ENCODE measurements at places on chromosomes 2 and 18.

DNA sequence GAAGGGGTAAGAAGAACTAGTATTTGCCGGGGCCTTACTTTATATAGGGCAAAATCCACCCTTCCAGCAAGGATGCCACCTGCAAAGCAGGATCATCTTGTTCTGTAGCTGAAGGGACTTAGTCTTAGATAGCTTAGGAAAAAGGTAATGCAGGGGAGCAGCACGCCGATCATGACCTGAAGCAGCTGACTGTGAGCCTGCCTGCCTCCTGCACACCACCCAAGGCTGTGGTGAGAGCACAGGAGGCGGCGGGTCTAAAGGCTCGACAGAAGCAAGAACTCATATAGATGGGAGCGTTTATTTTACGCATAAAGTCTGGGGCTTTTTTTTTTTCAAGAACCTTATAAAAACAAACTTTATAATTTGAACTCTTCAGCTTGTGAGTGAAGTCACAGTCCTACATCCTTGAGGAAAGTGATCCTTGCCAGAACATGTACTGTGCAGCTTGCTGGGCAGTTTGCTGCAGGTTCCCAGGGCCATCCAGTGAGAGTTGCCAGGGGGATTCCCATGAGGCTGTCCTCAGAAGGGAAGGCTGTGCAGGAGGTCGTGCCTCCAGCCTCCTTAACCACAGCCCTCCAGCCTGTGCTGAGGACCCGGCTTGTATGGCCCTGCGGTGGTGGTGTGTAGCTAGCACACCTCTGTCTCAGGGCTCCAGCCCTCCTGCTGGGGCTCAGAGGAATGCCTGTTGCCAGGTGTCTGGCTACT, 92.1 kb downstream of the RNF144A start:
- DNase-seq, result no peak

DNA sequence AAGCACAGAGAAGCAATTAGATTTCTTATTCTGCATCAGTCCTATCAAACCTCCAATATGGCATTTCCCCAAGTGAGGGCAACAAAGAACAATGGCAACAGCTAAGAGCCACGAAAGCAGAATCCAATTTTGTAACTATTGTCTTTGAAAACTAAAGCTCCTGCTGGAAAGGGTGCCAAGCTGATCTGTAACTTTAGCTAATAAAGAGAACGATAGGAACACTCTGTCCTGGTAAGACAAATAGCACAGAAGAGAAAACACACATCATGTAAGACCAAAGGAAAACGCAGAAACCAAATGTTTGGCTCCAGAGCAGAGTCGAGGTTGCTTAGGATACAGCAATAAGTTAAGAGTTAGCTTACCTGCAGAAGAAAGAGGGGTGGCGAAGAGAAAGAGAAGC, 160.5 kb downstream of the STK39 start:
- no peak for DNase-seq

- peak; percentile 88 for DNase-seq
These were observed at the start of gene SMAD2 for GRCh38 chr18:47930199-47930930. Gene SMAD2 (minus strand): TSS chr18:47930659. CDS start chr18:47896756, 33,903 bp downstream.

DNA sequence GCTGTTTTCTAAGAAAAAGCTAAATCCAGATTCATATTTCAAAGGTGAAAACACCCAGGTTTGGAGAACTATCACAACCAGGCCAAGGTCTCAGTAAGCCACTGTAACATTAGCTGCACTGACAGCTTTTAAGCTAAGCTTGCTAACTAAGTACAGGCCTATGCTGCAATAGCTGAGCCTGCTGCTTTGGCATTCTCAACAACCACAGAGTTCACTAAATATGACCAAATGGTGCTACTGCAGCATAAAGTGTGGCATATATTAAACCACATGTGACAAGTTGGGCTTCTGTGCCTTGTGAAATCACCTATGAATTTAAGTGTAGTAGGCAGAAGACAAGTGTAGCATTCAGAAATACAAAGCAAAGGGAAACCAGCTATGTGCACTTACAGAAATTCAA, 206.7 kb downstream of the TCF4 start:
- DNase-seq, result peak; percentile 29

- DNase-seq, result no peak
These were observed 96.2 kb upstream of the ARHGAP28 start for GRCh38 chr18:6633310-6633709.

GRCh38 chr2:223532712-223533111, 69.4 kb downstream of the SCG2 start:
- DNase-seq, result peak; percentile 1

GRCh38 chr2:71459084-71459431, 5.7 kb downstream of the DYSF start:
- DNase-seq, result no peak

DNA sequence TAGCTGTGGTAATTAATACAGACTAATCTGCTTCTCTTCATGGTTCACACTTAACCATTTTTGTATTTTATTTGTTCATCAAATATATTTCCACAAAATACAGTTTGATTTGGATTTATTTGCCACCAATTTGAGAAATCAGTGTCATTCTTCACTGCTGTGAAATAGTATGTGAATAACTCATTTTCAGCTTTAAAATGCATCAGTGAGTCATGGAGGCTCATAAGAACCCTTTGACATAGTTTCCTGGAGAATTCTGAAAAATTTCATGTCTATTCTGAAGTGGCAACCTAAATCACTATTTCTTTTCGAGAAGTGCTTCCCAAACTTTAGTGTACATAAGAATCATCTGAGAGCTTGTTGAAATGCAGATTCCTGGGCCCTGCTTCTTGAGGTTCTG, 1026.7 kb upstream of the ACVR2A start:
- no peak for DNase-seq

DNA sequence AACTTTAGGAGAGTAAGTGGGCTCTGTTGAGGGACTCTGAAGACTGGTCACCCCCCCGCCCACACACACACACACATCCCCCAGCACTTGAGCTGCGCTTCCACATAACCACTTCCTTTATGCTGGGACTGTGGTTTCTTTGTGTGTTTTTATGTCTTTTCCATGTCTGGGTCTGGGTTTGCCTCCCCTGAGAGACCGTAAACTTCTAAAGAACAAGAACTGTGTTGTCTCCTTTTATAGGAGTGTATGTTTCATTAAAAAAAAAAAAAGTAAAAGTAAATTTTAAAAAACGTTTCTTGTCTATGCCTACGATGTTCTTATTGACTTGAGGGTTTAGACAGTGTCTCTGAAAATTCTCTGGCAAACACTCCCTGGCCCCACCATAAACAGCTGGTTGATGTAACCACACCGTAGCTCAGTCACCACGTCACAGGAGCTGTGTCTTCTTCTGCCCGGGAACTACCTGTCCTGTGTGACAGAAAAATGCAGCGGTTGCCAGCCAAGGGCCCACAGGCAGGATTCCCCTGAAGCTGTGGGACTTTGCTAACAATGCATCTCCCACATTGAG, 68.0 kb downstream of the KLHL29 start:
- peak; percentile 75 for DNase-seq

DNA sequence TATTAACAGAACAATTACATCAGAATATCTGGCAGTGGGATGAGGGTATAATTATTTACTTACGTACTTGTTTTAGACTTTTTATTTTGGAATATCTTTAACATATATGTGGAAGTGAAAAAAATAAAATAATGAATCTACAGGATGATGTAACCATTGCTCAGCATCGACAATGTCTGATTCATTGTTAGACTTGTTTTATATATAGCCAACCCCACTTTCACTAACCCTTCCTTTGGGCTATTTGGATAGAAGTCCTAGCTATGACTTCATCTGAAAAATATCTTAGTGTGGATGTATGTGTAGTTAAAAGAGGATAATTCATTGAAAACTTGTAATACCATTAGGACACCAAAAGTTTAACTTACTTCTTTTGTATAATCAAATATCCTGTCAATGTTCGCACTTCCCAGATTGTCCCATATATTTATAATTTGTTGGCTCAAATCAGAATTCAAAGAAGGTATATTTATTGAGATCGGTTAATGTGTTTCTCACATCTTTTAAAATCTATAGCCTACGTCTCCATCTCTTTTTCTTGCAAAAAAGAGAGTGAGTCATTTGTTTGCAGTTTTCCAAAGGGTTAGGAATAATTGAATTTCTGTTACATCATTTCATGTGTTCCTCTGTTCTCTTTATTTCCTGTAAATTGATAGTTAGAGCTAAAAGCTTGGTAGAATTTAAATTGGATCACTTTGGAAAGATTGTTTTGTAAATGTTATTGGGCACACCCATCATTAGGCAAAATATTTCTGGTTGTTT, 506.1 kb upstream of the FAM98A start:
- DNase-seq, result no peak

DNA sequence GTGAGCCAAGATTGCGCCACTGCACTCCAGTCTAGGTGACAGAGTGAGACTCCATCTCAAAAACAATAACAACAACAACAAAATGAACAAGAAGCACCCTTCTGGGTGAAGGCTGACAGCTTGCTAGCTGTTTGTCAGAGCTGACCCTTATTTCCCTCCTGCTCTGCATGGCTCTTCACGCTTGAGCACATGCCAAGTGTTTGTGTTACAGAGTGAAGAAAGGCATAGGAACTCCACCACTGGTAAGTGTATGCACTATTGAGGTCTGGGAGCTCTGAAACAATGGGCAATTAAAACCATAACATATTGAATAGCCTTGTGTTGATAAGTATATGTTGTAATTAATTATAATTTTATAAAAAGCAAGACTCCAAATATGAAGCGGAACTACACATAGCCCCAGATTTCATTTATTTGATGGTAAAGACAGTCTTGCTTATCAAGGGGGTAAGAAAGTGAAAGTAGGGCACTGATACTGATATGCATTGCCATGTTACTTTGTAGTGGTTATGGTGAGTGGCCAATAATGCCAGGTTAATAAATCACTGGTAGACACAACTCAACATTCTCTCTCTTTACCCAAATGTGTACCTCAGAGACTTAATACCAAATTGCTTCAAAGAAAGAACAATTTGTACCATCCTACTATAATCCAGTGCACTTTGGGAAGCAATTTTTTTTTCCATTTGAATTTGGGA, 163.4 kb downstream of the VWC2L start:
- no peak for DNase-seq

- DNase-seq, result no peak
These were observed 38.1 kb downstream of the SMAD4 start for GRCh38 chr18:51068105-51068504.

- no peak for DNase-seq
These were observed 3.4 kb downstream of the MBD1 start for GRCh38 chr18:50277942-50278341.

DNA sequence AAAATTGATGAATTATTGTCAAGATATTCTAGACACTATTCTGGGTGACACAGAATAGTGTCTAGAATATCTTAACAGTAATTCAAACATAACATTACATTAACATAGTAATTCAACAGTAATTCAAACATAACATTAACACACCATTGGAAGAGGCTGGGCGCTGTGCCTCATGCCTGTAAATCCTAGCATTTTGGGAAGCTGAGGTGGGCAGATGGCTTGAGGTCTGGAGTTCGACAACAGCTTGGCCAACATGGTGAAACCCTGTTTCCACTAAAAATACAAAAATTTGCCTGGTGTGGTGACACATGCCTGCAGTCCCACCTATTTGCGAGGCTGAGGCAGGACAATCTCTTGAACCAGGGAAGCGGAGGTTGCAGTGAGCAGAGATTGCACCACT, 195.8 kb downstream of the ZRANB3 start:
- DNase-seq, result no peak

- peak; percentile 40 for DNase-seq
These were observed 528 bp upstream of the PCGF1 start for GRCh38 chr2:74507926-74508520.

GRCh38 chr2:195559431-195559914, 97.6 kb upstream of the SLC39A10 start:
- DNase-seq, result peak; percentile 90

GRCh38 chr18:43774497-43774896, 497.2 kb upstream of the SYT4 start:
- no peak for DNase-seq

- no peak for DNase-seq
These were observed 71.9 kb upstream of the NRP2 start for GRCh38 chr2:205610437-205610836.

GRCh38 chr2:26455037-26455669, 22.8 kb downstream of the OTOF start:
- DNase-seq, result no peak

- DNase-seq, result no peak
These were observed 398.1 kb downstream of the TNS1 start for GRCh38 chr2:217604527-217605194.

DNA sequence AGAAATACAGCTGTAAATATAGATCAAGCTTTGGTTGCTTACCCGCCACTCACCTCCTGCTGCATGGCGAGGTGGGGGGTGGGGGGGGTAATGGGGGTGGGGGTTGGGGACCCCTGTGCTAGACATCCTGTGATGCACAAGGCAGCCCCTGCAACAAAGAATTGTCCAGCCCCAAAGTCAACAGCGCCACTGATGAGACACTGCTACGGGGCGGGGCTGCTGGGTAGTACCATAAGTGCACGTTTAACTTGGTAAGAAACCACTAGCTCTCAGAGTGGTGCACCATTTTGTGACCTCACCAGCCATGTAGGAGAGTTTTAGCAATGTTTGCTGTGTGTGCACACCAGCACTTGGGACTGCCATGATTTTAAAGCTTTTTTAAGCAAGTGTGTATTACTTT, 40.3 kb downstream of the SNORC start:
- DNase-seq, result no peak

Data from hematopoietic multipotent progenitor cell treated with erythropoietin and hydrocortisone succinate and interleukin-3 and kit ligand, for 4 days (in vitro differentiated cells).